ENCODE measurements at places on chromosomes 3 and 15.

DNA sequence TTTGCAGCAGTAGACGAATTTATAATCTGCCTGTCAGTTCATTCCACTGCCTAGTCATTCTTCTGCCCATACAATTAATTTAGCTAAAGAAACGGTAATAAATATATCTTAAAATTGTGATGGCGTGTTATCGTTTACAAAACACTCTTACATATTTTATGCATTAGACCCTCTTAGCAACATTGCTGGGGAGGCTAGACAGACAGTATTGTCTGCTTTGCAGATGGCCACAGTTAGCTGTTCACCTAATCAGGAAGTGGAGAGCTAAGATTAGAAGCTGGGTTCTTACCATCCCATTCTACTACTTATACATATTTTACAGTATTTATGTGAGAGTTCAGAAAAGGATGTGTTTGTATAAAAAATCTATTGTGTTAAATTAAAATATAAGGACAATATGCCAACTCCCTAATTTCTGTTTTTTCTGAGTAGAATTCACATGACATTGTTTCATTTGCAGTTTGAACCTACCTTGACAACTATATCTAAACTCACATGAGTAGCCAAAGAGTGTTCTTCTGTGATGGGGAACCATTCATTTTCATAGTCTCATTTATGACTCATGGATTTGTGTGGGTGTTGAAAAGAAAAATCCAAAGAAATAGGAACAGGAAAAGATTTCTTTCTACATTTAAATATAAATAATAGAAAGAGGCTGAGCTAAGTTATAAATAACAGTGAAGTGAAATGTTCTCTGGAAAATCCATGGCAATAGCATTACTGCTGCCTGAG, 41.7 kb upstream of the C3orf80 start:
- no peak for DNase-seq

GRCh38 chr3:52144796-52145735, 9.2 kb downstream of the POC1A start:
- DNase-seq: no peak

DNA sequence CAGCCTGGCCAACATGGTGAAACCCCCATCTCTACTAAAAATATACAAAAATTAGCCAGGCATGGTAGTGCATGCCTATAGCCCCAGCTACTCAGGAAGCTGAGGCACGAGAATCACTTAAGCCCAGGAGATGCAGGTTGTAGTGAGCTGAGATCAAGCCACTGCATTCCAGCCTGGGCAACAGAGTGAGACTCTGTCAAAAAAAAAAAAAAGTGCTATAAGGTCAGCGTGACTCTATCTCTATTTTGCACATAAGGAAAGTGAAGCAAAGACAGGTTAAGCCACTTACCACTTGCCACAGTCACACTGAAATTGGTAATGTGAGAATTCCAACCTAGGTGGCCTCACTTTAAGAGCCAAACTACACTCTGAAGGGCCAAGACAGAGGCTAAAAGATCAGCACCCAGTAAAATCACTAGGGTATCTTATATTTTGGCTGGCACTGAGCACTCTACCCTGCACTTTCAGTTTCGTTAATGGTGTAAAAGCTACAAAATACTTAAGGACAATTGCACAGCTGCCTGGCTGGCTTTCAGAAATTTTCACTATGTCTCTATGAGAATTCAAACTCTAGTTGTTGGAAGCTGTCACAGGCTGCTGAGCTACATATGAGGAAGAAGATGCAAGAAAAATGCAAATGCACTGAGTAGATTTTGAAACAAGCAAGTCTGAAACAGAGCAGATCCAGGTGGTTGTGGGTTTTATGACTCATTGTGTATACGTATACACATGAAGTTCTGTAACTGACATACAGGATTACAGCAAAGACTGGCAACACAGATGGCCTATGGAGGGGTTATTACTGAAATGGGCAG, 32.7 kb downstream of the TRANK1 start:
- DNase-seq: peak; percentile 86

GRCh38 chr15:72106068-72106467, 11.9 kb downstream of the MYO9A start:
- DNase-seq: no peak

GRCh38 chr3:178288074-178288473, 248.2 kb upstream of the KCNMB2 start:
- no peak for DNase-seq

DNA sequence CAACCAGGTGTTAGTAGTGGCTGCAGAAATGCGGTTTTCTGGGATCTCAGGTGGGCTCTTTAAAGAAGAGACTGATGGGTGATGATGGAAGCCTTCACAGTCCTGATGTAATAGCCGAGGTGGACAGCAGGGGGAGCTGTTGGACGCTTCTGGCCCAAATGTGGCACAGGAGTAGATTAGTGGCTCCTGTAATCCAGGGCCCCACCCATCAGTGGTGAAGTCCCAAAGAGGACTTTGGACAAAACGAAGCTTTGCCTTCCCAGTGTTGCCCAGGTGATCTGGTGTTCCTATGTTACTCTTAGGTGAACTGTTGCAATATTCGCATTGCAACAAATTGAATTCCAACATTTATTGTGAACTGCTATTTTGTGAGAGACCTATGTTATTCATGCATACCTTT, 31.8 kb upstream of the MYZAP start:
- DNase-seq: peak; percentile 58

GRCh38 chr15:89472785-89473256, 23.6 kb downstream of the RHCG start:
- DNase-seq: peak; percentile 86

GRCh38 chr3:191290311-191291025, 38.7 kb upstream of the CCDC50 start:
- DNase-seq: no peak

- DNase-seq: no peak
Measured at GRCh38 chr3:194093842-194094241, 42.1 kb upstream of the HES1 start.

DNA sequence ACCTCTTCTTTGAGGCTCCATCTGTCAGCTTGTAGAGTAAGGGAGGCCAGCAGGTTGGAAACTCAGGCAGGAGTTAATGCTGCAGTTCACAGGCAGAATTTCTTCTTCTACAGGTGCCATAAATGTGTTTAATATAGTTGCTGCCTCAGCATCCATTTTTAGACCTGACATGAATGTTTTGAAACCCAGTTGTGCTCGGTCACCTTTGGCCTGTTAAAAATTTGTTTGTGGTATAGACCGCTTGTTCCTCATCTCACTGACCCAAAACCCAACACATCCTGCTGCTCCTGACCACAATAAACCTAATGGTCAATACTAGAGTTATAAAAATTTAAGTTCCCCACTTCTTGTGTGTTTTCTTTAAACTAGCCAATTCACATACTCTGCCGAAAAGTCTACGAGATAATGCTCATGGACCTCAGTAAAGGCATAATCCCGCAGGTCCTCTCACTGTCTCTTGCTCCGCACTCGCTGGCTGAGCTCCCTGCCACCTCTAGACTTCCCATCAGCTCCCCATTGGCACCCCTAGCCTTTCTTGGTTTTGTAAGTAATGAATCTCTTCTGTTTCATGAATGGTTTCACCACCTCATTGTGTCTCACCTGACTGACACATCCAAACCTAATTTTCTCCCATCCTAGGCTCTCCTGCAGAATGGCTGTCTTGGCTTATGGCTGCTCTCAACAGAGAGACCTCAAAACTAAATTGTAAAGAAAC, 138.5 kb upstream of the STRIT1 start:
- DNase-seq: peak; percentile 4

DNA sequence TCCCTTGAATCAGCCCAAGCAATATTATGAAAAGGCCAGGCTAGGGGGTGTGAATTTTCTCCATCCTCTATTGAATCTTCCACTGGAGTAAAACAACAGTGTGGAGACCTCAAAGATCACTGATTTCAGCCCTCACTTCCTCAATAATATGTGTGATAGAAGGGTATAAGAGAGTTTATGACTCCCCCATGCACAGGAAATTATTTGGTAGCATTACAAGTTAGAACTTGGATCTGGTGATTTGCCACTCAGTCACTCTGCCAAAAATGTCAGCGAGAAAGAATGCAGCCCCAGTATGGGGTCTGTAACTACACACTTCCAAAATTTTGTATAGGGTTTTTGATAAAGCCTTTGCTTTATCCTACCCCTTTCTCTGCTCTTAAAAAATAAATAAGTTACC, 81.0 kb upstream of the KCNMB2 start:
- DNase-seq: no peak

GRCh38 chr3:105763659-105764036, 105.2 kb downstream of the CBLB start:
- DNase-seq: no peak

- DNase-seq: no peak
Measured at GRCh38 chr15:27210176-27210575, 239.2 kb downstream of the GABRG3 start.

- no peak for DNase-seq
Measured at GRCh38 chr3:47318916-47319315, 36.2 kb downstream of the KLHL18 start.

DNA sequence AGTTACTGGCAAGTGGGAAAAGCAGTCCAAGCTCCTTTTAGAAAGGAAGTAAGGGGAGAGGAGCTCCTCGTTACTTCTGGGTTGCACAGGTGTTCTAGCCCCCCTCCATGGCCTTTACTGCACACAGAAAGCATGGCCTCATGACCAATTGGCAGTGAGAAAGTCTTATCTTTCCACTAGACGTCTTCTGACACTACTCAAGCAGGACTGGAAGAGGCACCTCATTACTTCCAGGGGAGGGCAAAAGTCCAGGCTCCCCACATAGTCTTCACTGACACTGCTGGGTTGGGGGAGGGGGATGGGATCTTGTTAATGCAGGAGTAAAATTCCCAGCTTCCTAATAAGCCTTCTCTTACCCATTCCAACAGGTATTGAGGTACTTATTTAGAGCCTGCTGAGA, 27.6 kb upstream of the TM2D3 start:
- DNase-seq: no peak

- peak; percentile 74 for DNase-seq
Measured at GRCh38 chr3:16511681-16512434, 1.6 kb downstream of the RFTN1 start.

DNA sequence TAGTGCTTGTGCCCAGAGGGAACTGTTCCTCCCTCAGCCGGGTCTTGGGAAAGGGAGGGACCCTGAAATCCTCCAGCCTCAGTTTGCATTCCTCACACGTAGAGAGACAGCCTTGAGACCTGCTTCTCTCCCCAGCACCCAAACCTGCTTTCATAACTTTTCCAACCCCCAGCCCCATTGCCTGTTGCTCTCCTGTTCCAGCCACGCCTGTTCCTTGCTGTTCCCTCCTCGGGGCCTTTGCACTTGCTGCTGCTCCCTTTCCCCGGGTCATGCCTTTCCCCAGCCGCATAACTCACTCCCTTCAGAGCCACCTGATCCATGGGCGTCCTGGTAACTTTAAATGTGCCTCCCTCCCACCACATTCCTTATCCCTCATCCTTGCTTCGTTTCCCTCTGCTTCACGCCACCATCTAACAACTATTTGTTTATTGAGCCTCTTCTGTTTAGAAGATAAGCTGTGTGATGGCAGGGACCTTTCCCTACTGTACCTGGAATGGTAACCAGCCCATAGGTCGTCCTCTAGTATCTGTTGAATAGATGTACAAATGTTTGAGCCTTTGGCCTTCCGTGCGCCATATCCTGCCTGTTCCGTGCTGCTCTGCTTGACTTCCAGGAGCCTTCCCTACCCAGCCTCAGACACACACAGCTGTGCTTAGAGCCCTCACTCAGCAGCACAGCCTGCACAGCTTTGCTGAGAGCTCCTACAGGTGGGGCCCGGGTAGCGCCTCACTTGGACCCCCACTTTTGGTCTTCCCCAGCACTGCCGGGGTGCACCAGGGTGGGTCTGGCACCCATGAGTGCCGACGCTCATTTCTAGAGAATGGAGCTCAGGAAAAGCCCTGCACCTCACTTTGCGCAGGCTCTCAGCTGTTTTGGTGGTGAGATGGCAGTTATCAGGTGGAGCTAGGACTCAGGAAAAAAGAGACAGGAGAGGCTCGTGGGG, 60.2 kb downstream of the SCN5A start:
- DNase-seq: no peak

DNA sequence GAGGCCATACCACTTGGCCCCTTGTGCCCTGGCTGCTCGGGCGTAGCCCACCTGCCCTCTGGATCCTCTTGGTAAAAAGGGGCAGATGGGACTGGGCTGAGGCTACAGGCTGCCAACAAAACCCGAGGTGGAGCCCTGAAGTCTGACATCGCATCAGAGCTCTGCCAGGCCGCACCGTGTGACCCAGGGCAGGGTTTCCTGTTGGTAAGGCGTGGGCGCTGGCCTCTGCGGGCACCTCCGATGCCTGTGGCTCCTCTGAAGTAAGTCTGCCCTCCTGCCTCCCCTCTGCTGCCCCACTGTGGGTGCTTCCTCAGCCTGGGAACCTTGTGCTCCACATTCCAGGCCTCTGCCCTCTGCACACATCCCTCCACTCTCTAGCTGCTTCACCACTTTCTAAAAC, 8.9 kb downstream of the CHDH start:
- no peak for DNase-seq

GRCh38 chr15:36831125-36831903, 251.9 kb downstream of the CDIN1 start:
- no peak for DNase-seq

GRCh38 chr15:62782071-62782841, 260.3 kb upstream of the TPM1 start:
- DNase-seq: peak; percentile 65

GRCh38 chr3:172313671-172314070, 134.6 kb downstream of the GHSR start:
- DNase-seq: no peak

DNA sequence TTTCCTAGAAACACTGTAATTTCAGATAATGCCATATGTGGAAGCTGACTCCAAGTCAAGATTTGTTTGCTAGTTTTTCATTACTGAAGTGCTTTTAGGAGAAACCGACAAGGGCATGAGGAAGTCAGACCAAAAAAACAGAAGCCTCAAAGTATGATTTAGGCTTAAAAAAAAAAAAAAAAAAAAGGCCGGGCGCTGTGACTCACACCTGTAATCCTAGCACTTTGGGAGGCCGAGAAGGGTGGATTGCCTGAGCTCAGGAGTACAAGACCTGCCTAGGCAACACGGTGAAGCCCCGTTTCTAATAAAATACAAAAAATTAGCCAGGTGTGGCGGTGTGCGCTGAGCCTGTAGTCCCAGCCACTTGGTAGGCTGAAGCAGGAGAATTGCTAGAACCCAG, 11.6 kb downstream of the RPL15 start:
- no peak for DNase-seq

Data from NB4 (cell line).